Stimulated activated CD4-positive, alpha-beta T cell treated with anti-CD3 and anti-CD28 coated beads, Interleukin-1b, Interleukin-23, amount 100 ng/mL, for 1 hour (primary cell): ENCODE measurements at places on chromosomes 2 and 18.

- no peak for DNase-seq
These were observed 32.7 kb downstream of the CLIP4 start for GRCh38 chr2:29147963-29148362.

DNA sequence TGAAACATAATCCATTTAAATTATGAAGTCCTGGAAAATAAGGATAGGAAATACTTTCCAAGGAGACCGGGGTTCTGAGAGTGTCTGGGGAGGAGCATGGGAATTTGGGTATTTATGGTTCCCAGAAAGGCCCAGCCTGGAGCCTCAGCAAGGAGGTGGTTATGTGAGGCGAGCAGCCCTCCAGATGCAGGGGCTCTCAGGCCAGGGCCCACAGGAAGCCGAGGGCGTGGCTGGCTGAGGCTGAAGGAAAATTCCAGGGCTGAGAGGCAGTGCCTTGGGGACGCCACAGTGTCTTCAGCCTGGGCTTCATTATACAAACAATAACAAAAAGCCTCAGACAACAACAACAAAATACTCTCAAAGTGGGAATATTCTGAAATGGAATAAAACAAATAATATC lies 86.9 kb upstream of the SERPINE2 start:
- DNase-seq, result no peak

GRCh38 chr2:85765081-85765731 lies 11.4 kb downstream of the ATOH8 start:
- DNase-seq, result no peak

- peak; percentile 10 for DNase-seq
These were observed 657 bp downstream of the SGPP2 start for GRCh38 chr2:222424729-222425671.

DNA sequence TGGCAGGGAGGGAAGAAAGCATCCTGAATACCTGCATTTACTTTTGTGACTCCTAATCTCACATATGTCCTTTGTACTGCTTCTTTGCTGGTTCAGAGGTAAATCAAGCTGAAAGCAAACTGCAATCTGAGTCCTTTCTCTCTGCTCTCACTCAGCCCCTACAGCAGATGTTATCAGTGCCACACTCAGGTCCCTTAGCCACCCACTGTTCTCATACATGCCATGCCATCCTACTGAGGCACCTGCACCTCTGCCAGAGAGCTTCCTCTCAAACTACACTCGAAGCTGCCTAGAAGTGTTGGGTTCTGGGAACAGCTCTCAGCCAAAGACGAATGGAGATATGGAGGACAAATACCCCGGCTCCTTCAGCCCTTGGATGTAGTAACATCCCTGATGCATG lies 244.5 kb downstream of the TXNL1 start:
- no peak for DNase-seq

GRCh38 chr2:28269019-28269784 lies 123.5 kb upstream of the FOSL2 start:
- no peak for DNase-seq

DNA sequence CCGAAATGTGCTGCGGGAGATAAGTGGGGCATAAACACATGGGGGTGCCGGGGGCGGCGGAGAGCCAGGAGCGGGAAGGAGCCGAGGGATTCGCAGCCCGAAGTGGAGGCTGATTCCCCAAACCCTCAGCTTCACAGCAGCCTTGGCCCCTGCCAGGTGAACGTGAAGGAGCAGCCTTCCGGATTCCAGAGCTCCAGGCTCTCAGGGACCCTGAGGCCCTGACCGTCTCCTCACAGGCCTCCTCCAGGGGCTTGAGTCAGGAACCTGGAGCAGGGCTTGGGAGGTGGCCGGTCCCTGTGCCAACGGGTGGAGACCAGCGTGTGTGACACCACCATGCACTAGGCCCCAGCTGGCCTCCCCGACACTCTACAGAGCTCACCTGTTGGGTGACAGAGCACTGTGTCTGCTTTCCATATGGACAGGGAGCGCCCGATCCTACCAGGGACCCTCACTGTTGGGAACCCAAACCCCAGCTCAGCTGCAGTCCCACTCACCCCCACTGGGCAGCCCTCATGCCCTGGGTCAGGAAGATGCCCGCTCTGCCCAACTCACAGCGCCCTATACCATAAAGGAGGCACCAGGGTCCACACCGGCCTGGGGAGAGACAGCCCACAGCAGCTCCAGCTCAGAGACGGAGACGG lies 117.6 kb upstream of the OTOS start:
- no peak for DNase-seq

- DNase-seq, result no peak
These were observed 138.0 kb upstream of the GPC1 start for GRCh38 chr2:240297256-240298116.

GRCh38 chr18:76985156-76985950 lies 147.2 kb downstream of the MBP start:
- no peak for DNase-seq

- DNase-seq, result no peak
These were observed 379.1 kb upstream of the ATP5MC3 start for GRCh38 chr2:175560521-175561169.

DNA sequence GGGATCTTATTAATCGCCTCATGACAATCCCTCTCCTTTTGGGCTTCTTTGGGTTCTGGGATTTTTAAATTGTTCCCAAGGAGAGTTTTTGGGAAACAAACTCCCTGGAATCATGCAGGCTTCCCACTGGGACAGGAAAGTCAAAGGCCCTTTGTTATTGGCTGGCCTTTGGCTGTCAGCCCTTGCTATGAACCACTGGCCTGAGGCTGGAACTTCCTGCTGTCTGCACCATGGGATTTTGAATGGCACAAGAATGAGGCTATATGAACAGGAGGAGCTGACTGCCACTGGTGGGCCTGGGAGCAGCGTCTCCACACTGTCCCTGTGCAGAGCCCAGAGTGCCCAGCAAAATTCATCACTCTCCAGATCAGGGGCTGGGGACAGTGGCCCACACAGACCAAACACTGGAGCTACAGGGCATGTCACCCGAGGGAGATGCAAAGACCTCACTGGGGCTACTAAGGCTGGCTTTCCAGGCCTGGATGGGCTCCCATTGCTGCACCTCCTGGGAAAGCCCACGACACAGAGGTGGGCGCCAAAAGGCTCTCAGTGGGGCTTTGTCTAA lies 35.7 kb downstream of the STEAP3 start:
- DNase-seq, result no peak

GRCh38 chr2:10378189-10378588 lies 69.9 kb downstream of the ODC1 start:
- DNase-seq, result no peak

DNA sequence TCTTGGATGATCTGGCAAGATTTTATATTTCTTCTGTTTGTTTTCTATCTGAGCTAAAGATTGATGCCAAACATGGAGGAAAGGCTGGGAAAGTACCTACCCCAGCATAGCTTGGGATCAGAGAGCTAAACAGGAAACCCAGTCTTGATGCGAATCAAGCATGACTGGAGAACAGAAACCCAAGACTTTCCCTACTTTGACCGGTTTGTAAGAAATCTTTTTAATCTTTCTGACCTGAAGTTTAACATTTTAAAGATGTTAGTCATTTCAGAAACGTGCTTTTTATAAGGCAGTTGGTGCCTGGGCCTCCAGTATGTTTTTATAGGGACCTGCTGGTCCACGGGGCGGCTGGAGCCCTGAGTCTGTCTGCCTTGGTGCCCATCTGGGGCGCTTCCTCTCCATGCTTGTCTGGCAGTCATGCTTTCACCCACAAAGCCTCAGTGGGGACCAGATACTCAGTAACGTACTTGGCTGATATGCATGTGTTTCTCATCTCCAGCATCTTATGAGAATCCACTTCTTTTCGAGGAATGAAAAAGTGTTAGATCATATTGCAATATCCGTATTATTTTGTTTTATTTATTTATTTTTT lies 266.5 kb downstream of the PTGR3 start:
- no peak for DNase-seq

DNA sequence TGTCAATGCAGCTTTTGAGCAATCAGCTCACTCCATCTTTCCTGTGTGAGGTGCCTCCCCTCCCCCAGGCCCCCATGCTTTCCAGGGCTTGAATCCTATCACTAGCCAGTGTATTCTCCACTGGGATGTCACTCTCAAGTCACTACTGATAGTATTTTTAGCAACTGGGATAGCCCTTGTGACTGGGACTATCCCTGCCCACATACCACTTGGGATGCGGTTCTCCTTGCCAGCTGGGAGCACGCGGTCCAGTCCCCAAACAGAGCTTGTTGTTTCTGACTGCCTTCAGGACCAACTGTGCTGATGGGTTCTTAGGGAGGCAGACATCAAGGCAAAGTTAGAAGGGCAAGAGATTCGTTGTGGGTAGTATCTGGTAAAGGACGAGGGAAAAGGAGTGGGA lies 134.9 kb downstream of the FAM161A start:
- no peak for DNase-seq

GRCh38 chr2:152537081-152537651 lies 180.1 kb downstream of the PRPF40A start:
- DNase-seq, result no peak

DNA sequence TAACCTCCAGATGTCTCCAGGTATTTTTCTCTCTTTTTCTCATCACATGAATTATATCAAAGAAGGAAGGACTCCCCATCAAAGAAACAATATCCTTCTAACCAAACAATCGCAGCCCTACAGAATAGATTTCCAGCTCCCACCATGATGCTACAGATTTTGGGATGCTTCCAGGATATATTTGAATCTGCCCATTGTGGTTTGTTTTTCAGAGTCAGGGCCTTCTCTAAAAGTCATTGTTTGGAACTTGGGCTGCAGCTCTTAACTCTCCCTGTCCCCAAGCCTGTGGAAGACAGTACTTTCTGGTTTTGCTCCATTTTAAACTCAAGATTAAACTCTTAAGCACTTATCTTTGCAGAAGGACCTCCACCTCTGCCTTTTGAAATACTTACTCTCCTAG lies 223.2 kb downstream of the PMAIP1 start:
- DNase-seq, result no peak

DNA sequence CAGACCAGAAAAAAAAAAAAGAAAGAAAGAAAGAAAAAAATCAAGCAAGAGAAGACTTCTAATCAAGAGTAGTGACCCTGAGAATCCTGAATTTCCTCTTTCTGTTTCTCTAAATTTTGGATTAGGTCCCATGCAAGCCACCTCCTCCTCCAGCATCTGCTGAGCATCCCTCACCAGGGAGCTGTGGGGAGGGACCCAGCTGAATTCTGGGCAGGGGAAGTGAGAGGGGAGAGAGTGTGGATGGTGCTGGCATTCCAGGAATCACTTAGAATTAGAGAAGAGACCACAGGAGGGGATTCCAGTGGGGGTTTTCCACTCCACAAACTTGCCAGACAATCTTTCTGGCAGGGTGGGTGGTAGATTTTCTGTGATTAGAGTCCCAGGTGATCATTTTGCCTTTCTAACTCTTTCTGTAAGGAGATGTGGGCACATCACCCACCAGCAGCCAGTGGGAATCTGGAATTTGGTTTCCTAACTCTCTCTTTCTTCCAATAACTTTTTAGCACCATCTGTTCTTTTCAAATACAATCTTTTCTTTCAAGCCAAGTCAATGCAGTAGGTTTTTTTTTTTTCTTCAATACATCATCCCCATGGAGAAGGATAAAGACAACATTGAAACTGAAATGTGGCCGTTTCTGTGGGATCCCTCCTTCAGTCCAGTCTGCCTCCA lies 279.2 kb downstream of the CLIP4 start:
- DNase-seq, result no peak

DNA sequence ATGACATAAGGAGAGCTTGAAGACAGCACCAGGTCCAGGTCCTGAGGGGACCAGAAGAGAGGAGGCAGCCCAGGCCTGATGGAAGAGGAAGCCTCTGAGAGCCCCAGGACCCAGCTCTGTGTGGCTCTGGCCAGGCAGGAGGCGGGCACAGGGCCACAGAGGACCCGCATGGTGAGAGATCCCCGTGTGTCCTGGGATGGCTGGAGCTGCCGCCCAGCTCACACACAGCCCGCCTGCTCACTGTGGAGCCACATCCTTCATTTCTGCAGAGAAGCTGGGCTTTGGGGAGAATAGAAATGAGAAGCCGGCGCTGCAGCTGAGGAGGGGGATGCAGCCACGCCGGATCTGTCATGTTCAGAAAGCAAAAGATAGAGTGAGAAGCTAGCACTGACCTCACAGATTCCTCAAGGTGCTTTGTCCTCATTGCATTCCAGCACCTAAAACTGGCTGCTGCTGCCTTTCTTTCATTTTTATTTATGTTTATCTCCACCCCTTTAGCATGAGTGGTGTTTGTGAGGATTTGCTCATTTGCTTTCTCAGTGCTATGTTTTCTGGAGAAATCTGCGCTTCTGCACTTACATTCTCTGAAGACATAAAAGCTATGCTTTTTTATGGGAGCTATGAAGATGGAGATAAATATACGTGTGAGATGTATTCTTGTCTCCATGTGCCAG lies 307.6 kb upstream of the MYT1L start:
- DNase-seq, result no peak

- DNase-seq, result no peak
These were observed 17.6 kb upstream of the USP40 start for GRCh38 chr2:233584210-233584609.

GRCh38 chr2:176187200-176187898 lies 1.1 kb upstream of the HOXD1 start:
- no peak for DNase-seq

DNA sequence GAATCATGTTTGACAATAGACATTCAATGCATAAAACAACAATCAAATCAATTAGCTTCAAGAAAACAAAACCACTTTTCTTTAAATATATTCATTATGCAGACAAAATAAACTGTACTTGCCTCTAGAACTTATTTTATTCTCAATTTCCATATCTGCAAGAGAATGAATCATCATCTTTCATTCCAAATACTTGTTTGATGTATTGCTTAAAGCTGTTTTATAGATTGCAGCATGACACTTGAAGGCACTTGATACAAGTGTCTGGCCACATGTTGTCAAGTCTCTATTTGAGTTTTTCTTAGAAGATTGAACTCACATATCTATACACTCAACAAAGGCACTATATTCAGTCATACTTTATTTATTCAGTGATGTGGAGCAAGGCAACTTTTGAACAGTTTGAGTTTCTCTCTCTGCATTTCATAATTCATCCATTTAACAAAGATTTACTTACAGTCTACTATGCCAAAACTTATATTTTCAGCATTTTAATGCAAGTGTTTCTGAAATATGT lies 38.7 kb upstream of the DDX18 start:
- no peak for DNase-seq

DNA sequence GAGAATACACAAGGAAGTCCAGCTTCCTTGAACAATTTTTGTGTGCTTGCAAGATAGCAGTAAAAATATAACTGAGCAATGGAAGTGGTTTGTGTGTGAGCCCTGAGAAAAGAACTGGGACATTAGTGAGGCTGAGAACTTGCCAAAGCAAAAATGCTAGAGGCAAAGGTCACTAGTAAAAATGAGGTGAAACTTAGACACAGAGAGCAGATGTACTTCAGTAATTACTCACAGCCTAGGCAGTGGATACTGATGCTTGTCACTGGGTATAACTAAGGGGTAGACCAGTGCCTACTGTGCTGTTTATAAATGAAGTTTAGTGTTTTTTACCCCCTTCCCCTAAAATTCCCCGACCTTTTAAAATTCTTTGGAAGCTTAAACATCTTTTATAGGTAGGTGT lies 450.1 kb downstream of the LPIN1 start:
- DNase-seq, result no peak
